ENCODE measurements at places on chromosomes 7 and 10.

GRCh38 chr7:156128496-156128895, 316.2 kb upstream of the SHH start:
- DNase-seq = no peak

DNA sequence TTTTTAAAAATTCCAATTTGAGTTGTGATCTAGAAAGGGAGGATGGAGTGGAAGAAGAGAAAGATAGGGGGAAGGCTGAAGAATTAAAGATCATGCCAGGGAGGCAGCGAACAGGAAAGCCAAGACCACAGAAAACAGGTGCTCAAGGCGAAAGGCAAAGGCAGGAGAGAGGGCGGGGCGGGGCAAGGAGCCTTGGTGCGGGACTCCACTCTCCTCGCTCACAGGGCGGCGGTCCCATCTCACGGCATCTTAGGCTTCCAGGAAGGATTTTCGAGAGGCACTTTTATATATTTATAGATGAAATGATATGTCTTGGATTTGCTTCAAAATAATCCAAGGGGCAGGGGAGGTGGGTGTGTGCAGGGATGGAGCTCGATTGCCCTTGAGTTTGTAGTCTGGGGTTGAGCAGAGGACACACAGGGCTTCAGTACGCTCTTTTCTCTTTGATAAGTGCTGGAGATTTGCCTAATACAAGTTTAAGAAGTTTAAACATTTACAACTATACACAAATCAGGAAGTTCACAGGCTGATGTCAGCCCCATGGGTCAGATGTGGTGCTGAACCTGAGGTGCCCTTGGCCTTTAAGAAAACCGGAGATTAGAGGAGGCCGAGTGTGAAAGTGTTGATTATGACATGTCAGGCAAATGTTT, 161.1 kb downstream of the PRKAG2 start:
- DNase-seq = no peak

GRCh38 chr10:74276416-74276815, 125.4 kb downstream of the ADK start:
- no peak for DNase-seq

GRCh38 chr10:103110407-103110806, 82.7 kb downstream of the NT5C2 start:
- DNase-seq = no peak

- no peak for DNase-seq
Measured at GRCh38 chr10:6470894-6471618, 109.0 kb downstream of the PRKCQ start.

DNA sequence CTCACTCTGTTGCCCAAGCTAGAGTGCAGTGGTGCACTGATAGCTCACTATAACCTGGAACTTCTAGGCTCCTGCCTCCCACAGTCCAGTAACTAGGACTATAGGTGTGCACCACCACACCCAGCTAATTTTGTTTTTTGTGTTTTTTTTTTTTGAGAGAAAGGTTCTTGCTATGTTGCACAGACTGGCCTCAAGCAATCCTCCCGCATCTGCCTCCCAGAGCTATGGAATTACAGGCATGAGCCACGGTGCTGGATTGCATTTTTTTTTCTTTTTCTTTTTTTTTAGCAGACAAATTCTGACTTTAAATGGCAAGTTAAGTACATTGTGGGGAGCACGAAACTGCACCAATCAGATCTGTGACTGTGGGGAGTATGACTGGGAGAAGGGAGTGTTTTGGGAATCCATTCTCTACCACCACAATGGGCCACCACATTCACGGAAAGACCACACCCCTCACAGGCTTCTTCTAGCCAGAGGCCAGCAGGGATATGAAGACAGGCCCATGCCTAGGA, 58.1 kb upstream of the MSMB start:
- DNase-seq = no peak

DNA sequence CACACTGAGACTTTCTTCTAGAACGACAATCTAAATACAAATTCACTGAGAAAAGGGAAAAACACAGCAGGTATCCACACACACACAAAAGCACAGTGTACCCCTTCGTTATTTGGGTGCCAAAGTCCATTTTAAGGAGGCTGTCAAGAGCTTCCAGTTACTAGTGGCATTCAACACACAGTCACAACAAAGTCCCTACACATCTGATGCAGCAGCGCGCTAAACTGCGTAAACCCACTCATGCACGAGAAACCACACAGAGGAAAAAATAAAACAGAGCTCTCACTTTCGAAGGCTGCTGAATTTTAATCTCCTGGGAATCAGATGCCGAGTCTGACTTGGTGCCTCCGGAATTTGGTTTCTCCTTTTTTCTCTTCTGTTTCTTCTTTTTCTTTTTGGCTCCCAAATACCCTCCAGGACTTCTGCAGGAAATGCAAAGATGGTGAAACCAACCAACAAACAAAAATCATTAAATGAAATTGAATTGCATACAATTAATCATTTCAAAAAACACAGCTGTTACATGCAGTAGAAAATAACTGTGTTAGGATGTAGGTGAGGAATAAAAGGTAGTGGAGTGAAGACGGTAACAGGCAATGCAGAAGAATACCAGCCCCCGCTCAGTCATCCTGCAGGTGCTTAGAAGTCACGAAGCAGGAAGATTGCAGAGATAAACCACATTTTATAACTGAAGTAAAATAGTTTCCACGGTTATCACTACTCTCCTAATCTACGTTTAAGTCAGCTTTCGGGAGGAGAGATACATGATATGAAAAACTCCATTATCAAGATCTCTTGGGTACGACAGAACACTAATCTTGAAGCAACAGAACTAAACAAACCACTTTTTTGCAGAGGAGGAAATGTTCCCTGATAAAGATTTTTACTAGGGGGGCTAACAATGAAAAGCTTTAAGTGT, 27.1 kb downstream of the NMT2 start:
- DNase-seq = peak; percentile 14

DNA sequence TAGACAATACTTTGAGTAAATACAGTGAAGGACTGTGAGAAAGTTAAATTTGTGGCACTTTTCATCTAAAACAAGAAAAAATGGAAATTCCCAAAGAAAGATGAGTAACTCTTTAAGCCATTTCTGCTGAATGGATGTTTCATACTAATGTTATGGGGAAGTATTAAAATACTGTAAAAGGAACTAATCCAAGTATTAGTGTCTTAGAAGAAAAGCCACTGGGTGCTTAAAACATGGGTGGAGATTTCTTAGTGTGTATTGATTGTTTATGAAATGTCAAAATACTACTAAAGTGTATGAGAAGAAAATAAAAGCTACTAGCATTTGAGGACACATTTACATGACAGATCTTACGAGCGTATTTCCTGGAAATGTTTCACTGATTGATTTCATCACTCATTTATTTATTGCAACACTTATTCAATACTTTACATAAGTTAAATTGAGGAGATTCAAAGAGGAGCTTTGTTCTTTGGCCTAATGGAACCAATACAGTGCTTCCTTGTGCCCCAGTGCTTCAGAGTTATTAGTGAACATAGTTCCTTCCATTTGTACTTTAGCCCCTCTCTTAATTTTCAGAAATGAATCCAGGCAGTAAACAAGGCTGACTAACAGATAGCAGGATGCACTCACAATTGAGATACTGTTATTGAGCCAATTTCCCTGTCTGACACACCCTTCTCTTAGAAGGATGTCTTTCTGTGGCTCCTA, 155.5 kb upstream of the AHR start:
- no peak for DNase-seq

DNA sequence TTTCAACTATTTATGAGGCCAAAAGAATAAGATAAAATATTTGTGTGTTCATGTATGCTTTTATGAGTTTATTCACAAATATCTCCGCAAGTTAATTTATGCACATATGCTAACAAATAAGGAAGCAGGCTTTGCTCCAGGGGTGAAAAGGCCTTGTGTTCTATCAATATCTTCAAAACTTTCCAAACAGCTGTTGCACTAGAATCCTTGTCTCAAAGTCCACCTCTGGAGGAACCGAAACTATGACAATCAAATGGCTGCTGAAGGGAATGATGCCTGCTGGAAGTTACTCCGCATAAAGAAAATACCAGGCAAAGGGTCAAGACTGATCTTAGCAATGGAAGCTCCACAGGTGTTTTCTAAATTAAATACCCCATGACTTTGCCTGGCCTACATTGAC, 145.0 kb upstream of the GHITM start:
- no peak for DNase-seq

DNA sequence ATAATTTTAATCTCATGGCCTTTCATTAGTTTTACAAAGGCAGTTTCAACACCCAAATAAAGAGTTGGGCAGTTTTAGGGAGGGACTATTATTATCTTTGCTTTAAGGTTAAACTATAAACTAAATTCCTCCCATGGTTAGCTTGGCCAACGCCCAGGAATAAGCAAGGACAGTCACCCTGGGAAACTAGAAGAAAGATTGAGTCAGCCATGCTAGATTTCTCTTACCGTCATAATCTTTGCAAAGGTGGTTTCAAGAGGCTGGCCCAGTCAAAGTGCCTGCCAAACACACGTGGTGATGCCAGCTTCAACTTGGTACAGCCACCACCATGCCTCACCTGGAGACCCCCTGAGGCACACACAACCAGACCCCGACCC, 317.4 kb upstream of the SP8 start:
- DNase-seq = no peak

DNA sequence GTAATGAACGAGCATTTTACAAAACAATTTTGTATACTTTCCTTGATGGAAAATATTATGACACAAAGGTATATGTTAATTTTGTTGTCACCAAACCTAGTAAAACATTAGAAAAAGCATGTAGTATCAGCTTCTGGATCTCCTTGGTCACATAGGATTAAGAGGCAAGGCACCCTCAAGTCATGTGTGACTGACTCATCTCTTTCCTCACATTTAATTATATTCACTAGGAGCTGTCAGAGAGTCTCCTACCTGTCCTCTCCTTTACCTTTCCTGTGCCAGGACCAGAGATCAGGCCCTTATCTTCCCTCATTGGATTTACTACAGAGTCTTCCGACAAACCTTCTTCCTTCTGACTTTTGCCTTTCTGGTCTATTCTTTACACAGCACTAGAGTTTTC, 111.3 kb upstream of the RPA3 start:
- DNase-seq = no peak

- no peak for DNase-seq
Measured at GRCh38 chr10:90557385-90557784, 300.5 kb downstream of the HTR7 start.

DNA sequence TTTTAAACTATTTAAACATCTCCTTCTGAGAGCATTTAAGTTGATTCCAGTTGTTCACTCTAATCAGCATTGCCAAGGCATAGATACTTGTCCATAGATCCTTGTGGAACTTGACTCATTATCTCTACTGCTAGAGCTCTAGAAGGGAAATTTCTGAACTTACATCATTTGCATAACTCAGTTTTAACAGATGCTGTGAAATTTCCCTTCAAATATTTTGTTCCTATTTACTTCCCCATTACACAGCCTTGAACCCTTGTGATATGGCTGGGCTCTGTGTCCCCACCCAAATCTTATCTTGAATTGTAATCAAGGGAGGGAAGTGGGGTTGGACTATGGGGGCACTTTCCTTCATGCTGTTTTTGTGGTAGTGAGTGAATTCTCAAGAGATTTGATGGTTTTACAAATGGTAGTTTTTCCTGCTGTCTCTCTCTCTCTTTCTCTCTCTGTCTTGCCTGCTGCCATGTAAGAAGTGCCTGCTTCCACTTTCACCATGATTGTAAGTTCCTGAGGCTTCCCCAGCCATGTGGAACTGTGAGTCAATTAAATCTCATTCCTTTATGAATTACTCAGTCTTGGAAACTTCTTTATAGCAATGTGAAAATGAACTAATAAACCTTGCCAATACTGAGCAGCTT, 25.4 kb downstream of the INSIG1 start:
- DNase-seq = no peak

DNA sequence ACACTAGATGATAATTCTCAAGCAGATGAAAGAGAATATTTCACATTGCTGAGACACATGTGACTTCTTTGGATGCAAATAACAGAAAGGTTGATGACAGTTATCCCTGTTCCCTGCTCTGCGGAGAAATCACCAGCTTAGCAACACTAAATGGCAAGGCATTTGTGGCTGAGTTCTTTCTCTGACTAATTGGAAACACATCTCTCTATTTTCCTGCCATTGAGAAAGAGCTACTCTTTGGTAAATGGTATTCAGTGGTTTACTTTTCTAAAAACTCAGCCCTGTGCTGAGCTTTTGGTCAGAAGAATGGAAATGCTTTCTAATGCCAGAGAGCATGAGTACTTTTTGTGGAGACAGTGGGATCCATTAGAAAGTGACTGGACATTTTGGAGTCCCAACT, 771.4 kb downstream of the LRMDA start:
- no peak for DNase-seq

Data from stimulated activated CD4-positive, alpha-beta T cell treated with anti-CD3 and anti-CD28 coated beads, Interleukin-15, amount 100 ng/mL, for 48 hours (primary cell).